Thymus (tissue), 14 donors: ENCODE measurements at places on chromosomes 16 and 17. TPM values are rescaled to one million over a fixed set of nuclear protein-coding genes. Genes with fewer than 3 reads are reported as not detected.

CD300E gene
- 4.0 TPM for polyA plus RNA-seq

CMTM2 gene
- 1.3 TPM for polyA plus RNA-seq

GRCh38 chr16:76303637-76304314 lies 26.6 kb downstream of the CNTNAP4 start:
- no peak for DNase-seq

DNA sequence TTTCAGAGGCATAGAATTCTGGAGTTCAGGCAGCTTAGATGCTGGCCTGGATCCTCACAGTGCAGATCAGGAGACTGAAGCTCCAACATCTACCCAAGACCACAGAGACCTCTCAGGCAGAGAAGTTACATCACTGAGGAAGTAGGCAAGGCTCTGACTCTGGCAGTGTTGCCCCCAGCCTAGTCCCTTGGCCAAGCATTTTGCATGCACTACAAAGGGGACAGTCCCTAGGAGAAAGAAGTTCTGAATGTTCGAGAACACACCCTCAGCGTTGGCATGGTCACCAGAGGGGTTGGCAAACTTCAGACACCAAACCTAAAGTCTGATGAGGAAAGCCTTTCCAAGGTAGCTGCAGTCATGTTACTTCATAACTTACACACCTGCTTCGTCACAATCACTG lies 2.5 kb downstream of the RANBP10 start:
- no peak for DNase-seq
